ENCODE measurements at places on chromosomes 11 and 22. TPM values are rescaled to one million over a fixed set of nuclear protein-coding genes. Genes with fewer than 3 reads are reported as not detected.

Gene CASP1
- total RNA-seq = 38.5 TPM

DNA sequence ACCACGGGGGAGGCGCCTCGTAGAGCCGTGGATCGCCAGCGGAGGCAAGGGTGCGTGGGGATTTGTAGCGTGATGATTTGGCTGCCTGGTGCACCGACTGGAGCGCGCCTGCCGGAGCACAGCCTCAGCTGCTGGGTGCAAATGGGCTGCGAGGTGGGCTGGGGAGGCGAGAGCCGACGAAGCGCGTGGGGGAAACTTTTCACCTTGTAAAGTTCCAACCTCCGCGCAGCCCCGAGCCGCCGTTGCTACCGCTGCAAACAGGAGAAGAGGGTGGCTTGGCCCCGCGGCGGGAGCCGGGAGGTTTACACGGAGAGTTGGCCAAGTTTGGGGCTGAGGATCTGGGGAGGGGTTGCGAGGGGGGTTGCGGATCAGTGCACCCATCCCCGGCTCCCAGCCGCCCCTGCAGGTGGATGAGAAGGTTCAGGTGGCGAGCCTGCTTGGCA is 528 bp downstream of the FAT3 start:
- DNase-seq = peak; percentile 40

- DNase-seq = no peak
These were observed 5.6 kb downstream of the RCE1 start for GRCh38 chr11:66848671-66849500.

GRCh38 chr22:30230787-30231461 is 15.6 kb downstream of the LIF start:
- DNase-seq = no peak
